ENCODE measurements at places on chromosomes 7 and 10.

DNA sequence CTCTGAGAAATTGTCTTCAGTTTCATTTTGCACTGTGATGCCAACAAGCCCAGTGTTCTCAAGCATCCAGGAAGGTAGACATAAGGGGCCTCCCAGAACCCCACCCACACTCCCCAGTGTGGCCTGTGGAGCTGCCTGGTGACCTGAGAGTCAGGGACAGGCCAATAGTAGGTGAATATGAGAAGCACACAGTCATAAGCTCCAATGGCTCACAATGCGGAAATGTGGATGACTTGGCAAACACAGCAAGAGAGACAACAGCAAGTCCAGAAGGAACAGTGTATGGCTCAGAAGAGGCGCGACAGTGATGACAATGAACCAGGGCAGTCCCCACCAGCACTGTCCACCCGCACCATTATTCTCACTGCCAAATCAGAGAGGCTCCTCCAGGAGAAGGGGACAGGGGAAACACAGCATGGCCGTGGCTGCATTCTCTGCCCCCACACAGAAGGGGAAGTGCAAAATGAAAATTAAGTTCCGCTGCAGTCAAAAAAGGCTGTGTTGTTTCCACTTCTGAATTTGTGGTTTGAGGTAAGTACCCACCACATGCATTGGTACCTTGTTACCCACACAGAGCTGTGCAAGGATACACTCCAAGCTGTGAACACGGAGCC, 419.8 kb downstream of the GRID1 start:
- DNase-seq, result no peak

DNA sequence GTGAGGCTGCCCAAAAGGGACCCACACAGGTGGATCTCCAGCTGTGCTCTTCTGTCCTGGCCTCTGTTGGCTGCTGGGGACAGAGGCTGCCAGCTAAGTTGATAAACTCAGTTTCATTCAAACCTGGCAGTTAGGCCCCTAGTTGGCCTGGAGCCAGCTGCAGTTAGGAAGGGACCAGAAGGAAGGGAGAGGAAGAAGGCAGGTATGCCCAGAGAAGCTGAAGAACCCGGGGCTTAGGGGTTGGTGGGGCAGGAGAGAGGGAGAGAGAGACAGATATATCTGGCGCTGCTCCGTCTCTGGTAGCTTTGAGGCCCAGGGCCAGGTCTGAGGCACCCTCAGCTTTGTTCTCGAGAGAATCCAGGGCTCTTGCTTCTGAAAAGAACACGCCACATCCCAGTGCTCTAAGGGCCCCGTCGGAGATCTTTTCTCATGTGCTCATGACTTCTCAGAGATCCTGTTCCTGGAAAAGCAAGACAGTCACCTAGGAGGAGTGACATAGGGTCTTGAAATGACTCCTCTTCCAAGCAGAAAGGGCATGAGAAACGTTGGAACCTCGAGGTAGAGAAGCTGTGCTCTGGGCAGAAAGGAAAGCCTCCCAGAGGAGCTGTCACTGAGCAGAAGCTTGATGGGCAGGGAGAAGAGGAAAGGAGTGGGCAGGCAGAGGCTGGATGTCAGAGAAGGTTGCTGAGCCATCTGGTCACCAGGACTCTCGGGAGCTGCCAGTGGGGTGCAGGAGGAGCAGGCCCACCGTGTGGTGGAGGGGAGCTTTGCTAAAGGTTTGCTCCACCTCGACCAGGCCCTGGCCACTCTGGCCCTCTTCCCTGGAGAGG, 153.6 kb downstream of the ARHGAP21 start:
- no peak for DNase-seq

DNA sequence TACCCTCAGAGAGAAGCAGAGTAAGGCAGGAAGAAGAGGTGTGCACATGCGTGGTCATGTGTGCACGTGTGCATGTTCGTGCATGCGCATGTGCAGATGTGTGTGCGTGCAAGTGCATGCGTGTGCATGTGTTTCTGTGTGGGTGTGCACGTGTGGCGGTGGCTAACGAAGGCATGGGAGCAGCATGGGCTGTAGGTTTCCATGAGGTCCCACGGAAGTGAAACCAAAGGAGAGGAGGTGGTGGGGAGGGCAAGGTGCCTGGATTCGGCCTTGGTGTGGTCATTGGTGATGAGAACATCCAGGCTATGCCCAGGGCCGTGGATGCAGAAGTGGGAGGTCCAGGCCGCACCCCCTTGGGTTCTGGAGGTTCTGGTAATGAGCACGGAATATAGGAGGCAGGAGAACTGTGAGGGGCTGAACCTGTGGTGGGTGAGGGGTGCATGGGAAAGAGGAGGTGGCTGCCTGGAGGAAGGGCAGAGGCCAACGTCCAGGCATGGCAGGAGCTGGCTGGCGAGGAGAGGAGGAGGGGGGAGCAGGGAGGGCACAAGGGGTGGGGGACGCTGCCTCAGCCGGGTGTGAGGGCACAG, 2.4 kb upstream of the INPP5A start:
- DNase-seq, result no peak

DNA sequence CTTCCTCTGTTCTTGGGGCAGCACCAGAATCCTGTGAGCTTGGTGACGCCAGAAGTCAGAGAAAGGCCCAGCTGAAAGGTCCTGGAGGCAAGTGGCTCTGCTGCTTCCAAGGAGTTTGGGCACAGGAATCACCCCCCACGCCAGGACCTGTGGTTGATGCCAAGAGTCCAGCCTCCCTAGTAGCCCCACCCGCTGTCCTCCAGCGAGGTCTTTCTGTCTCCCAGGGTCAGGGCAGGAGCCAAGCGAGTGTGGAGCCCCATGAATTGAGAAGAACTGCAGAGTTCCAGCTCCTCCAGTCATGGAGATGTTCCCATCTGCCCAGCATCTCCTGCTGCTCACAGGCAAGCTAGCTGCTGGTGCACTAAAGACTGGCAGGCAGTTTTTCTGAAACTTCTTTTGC, 631.7 kb upstream of the MGMT start:
- DNase-seq, result no peak

- DNase-seq, result no peak
Observed at GRCh38 chr7:125355899-125356298, 426.3 kb upstream of the POT1 start.

DNA sequence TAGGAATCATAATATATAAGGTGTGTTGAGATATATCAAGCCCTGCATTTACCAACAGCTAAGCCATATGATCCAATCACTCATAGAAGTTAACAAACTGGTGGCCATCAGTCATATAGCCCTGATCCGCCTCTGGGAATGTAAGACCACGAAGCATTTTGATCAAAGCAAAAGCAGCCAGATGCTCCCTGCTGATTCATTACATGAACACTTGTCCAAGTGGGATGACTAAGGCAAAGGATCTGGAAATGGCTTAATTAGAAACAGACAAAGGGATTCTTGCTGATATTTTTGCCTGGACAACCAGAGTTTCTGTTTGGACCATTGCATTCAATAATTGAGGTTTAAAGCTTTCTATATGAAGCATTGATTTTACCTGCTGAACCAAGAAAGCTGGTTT, 535.5 kb downstream of the GPAM start:
- DNase-seq, result no peak

DNA sequence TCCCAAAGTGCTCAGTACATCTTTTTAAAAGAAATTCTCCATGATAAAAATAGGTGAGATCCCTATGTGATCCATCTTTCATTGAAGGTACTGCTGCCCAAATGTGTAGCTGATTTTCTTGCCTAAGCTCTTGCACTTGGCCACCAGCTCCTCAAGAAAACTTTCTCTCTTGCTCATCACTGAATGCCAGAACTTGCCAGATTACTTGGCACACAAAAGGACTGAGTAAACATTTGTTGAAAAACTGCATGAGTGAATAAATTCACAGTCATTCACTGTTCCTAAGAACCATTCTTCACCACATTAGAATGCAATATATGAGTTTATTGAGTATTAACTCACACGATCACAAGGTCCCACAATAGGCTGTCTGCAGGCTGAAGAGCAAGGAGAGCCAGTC, 99.9 kb downstream of the TRIL start:
- DNase-seq, result no peak

GRCh38 chr10:58546722-58547445, 34.2 kb downstream of the BICC1 start:
- no peak for DNase-seq

DNA sequence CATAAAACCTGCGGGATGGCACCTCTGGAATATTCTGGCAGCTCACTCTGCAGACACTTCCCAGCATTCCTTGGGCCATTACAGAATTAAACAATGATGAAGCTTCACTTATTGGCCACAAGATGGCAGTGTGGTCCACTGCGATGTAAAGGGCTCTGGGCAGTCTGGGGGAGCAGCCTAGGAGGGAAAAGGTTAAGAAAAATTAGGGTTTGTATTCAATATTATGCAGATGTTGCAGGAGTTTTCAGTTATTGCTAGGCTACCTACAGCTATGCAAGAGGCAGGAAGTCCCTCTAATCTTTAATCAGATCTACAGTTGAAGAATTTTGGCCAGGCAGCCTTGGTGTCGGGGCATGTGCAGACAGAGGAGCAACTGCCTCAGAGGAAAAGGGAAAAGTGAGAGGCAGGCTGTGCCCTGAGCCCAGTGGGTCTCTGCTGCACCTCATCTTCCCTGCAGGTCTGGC, 233.2 kb upstream of the PRSS1 start:
- DNase-seq, result peak; percentile 53

DNA sequence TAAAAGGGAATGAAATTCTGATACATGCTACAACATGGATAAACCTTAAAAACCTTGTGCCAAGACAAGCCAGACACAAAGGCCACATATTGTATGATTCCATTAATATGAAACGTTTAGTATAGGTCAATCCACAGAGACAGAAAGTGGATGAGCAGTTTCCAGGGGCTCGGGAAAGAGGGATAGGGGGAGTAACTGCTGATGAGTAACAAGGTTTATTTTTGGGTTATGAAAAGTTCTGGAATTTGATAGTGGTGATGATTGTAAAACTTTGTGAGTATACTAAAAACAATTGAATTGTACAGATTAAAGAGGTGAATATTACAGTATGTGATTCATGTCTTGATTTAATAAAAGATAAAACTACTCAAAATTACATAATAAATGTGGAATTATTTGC, 19.1 kb upstream of the SLC13A1 start:
- no peak for DNase-seq

GRCh38 chr10:79431891-79432831, 13.3 kb downstream of the ZCCHC24 start:
- no peak for DNase-seq

- no peak for DNase-seq
Observed at GRCh38 chr10:7153750-7154149, 257.1 kb downstream of the SFMBT2 start.

- no peak for DNase-seq
Observed at GRCh38 chr10:16992611-16993119, 136.9 kb downstream of the CUBN start.

- no peak for DNase-seq
Observed at GRCh38 chr7:134448356-134449229, 10.3 kb downstream of the AKR1B1 start.

DNA sequence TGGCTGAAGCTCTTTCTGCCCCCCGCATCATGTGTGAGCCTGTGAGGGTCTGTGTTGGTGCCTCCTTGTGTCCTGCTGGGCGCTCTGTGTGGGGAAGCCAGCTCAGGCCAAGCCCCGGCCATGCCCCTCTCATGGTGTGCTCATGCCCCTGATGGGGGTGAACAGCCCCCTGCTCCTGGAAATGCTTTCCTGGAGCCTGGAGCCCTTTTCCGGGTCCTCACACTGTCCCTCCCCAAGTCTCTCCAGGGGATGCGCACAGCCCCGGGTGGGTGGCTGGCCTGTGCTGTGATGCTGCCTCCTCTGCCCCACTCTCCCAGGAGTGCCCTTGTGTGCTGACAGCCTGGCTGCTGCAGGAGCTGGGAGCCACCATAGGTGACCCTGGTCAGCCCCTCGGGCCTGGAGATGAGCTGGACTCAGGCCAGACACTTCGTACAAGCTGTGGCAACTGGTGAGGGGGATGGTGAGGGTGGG, 20.8 kb upstream of the ZNF862 start:
- no peak for DNase-seq

GRCh38 chr10:94217411-94217810, 145.3 kb downstream of the NOC3L start:
- DNase-seq, result no peak

DNA sequence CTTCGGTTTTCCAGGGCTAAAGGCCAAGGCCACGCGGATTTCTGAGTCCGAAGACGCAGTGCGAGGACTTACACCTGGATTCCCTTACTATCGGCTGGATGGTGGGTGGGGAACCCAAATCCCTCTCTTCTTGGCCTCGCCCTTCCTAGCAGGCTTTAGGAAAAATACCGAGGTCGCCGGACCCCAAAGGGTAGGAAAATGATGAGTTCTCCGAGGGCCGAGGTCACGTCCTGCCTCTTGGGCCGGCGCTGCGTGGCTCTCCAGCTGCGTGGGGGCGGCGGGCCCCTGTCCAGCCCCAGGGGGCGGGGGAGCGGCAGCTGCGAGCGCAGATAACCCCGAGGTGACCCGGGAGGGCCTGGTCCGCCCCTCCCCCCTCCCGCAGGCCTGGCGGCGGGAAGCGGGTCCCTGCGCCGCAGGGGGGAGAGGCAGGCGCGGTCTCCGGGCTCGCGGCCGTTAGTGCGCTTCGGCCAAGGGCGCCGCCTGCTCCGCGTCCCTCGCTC, 805 bp upstream of the HMX3 start:
- DNase-seq, result no peak

- no peak for DNase-seq
Observed at GRCh38 chr10:123885406-123886170, 6.0 kb downstream of the CPXM2 start.

DNA sequence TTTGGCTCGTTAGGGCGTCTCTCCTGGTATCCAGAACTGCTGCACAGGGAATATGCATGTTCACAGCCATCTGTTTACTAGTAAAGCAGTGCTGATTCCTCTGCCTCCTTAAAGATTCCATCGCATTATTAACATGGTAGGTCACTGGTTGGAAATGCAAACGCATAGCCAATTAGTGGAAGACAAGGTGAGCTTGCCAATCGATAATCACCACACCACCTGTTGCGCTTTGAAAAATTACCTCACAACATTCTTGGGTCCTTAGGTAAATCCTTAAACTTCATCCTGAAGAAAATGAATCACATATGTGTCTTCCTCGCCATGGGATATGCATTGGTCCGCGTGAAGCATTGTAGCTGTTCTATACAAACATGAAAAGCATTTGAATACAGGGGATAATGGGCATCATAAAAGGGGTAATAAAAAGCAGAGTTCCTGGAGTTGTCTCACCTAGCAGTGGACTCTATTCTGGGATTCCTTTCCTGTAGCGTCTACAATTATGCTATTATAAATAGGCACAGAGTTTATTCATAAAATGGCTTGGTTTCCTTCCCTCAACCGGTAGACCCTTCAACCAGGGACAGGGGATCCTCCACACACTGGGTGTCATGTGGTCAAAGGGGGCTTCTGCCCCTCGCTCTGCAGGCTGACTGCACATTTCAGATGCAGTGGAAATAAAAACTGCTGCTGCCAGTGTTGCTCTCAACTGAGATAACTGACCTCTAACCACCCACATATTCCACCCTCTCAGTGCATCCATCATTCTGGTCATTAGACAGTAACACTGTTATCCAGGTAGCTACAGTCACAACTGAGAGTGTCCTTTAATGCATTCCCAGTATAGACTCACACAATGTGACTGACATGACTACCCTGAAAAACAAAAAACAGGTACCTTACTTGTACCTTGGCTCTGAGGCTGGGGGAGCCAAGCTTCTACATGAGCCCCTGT, 389.2 kb upstream of the NFE2L3 start:
- no peak for DNase-seq

GRCh38 chr10:23914641-23915040, 294.3 kb upstream of the KIAA1217 start:
- no peak for DNase-seq

GRCh38 chr7:23672033-23672432, 8.0 kb upstream of the FAM221A start:
- no peak for DNase-seq
